Fibroblast of skin of abdomen (primary cell): ENCODE measurements at places on chromosomes 2 and 18.

GRCh38 chr2:217208867-217209266 is 349.0 kb upstream of the TNP1 start:
- DNase-seq: no peak

GRCh38 chr2:12697617-12698016 is 19.1 kb upstream of the TRIB2 start:
- DNase-seq: no peak

GRCh38 chr2:164655750-164656149 is 34.5 kb upstream of the GRB14 start:
- DNase-seq: no peak

DNA sequence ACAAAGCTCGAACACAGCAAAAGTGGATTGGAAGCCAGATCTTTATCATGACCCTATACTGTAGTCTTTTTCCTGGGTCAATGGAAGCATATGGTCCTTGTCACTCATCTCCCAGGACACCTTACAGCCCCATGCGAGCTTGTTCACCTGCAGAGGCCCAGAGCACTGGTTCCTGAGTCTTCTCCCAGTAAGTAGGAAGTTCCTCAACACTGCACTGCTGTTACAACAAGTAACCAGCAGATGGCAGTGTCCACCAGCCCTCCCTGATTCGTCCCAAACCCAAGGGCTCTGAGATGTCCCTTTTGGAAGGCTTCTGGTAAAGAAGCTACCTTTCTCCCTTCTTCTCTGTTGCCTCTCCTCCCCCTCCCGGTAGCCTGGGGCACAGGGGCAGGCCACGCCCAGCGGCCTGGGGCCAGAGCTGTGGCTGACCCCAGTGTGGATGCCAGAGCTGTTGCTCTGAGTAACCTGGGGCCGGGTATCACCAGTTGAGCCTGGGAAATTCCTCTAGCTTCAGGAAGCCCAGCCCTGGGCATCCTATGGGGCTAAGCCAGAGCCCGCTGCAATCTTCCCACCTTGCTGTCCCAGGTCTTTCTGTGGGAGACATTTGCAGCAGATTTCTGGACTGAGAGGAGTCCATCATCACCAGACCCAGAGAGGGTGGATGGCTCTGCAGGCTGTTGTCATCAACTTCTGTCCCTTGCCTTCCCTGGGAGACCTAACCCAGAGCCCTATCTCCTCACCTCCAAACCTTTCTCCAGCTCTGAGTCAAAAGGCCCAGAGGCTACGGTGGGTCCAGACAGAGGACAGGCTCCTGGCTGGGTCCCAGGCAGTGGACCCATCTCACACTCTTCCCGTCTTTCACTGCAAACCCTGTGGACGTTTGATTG is 5.3 kb upstream of the GDF7 start:
- peak; percentile 64 for DNase-seq

- no peak for DNase-seq
Measured at GRCh38 chr2:45330108-45330507, 281.0 kb downstream of the SRBD1 start.

- peak; percentile 13 for DNase-seq
Measured at GRCh38 chr2:60794271-60794863, 38.3 kb downstream of the PAPOLG start.

GRCh38 chr2:50143822-50144575 is 887.9 kb downstream of the NRXN1 start:
- peak; percentile 55 for DNase-seq

GRCh38 chr2:9639000-9639602 is 8.3 kb upstream of the YWHAQ start:
- no peak for DNase-seq

- no peak for DNase-seq
Measured at GRCh38 chr2:41510108-41510507, 537.7 kb upstream of the PKDCC start.

- DNase-seq: no peak
Measured at GRCh38 chr2:23661276-23662050, 265.5 kb downstream of the ATAD2B start.

DNA sequence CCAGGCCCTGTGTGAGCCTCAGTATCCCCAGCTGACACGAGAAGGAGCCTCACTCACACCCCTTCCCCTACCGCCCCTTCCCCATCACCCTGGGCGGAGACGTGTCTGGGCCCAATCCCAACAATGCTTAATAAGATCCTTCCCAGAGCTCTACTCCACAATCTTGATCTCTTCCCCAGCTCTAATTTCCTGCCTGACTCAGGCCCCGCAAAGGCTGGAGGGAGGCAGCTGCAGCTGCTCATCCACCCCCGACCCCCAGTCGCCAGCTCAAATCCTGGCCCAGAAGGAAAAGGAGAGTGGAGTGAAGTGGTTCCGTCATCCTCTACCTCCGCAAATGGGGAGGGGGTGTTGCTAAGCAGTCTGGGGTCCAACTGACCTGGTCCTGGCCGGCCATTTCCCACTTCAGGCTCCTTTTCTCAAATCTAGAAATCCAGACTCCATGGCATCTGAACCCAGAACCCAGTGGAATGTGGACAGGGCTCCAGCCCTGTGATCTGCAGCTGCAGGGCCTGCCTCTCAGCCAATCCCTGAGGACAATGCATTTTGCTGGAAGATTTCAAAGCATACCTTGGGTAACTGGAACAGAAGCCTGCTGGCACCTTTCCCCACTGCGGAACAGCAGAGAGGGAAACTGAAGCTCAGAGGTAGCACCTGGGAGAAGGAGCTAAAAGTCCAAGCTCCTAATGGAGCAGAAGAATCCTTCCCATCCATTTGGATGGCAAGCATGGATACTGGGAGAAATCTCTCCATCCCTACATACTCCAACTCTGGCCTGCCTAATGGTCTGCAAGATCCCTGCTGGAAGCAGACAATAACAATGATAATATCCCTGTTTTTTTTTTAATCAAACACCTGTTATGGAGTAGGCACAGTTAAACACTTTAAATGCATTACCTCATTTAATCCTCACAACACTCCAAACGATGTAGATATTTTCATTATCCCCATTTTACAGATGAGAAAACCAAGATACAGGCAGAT is 5.6 kb upstream of the TNS1 start:
- peak; percentile 58 for DNase-seq

GRCh38 chr2:236393581-236393980 is 129.4 kb upstream of the ASB18 start:
- DNase-seq: no peak

- no peak for DNase-seq
Measured at GRCh38 chr2:118119158-118119727, 31.0 kb downstream of the INSIG2 start.

GRCh38 chr2:179201869-179202268 is 62.8 kb downstream of the SESTD1 start:
- no peak for DNase-seq

- no peak for DNase-seq
Measured at GRCh38 chr18:9478545-9478944, 3.2 kb downstream of the RALBP1 start.

DNA sequence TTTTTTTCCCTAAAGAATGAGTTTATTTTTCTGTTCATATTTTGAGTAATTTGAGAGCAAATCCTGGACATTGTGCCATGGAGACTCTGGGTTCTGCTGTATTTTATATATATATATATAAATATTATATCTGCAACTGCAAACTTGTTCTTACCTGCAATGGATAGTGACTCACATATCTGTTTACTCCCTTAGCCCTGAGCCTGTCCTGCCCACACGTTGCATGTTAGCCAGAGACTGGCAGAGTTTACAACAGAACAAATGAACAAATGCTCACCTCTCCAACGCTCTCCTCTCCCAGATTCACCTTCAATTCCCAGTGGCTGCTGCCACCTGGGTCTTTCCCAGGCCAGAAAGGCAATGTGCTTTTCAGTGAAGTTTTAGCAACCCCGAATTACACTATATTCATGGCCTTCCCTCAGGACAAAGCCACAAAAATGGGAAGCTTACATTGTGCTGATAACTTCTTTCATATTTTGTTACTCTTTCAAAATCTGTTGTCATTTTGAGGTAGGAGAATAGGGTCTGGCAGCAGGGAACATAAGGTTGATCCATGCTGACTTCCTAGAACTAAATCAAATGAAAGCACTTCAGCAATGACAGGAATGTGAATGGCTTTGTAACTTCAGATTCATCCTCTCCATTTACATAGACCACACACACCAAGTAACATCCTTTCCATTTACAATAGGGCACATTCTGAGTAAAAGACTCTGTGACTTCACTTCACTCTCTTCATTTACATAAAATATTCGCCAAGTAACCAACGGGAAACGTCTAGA is 105.4 kb upstream of the FAM110C start:
- DNase-seq: no peak

GRCh38 chr2:44267796-44268648 is 7.3 kb upstream of the SLC3A1 start:
- peak; percentile 43 for DNase-seq

GRCh38 chr18:79542876-79543750 is 136.5 kb upstream of the CTDP1 start:
- DNase-seq: no peak

- peak; percentile 41 for DNase-seq
Measured at GRCh38 chr2:220855296-220855695, 716.8 kb downstream of the EPHA4 start.

DNA sequence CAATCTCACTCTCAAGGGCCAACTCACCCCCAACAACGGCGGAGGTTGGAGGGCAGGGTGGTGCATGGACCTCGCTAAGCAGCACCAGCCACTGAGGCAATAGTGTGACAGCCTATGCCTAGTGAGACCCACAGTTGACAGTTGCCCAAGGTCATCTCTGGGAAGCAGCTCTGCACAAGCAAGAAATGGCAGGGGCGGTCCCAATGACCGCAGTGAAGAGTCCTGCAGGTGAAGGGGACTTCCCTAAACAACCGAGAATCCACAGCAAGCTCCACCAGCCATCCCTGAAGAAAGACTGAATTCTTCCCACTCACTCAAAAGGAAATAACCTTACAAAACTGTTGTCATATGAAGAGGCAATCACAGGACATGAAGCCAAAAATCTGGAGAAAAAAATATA is 313.4 kb upstream of the ID2 start:
- no peak for DNase-seq

- DNase-seq: no peak
Measured at GRCh38 chr2:190589008-190589407, 54.5 kb upstream of the NEMP2 start.

DNA sequence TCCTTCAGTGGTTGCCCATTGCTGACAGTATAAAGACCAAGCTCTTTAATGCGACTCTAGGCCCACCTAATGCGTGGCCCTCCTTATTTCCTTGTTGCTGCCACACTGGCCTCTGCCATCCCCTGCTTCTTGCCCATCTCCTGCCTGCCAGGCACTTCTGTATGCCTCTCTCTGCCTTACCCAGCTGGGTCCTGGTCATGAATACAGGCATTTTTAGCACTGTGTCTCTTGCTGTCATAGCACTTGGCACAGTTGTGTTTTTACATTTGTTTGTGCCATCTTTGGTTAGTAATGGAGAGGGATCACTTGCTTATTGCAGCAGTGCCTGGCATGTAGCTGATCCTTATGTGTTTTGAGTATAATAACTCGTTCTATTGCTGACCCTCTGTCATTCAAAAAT is 38.7 kb downstream of the MAP4K4 start:
- no peak for DNase-seq

DNA sequence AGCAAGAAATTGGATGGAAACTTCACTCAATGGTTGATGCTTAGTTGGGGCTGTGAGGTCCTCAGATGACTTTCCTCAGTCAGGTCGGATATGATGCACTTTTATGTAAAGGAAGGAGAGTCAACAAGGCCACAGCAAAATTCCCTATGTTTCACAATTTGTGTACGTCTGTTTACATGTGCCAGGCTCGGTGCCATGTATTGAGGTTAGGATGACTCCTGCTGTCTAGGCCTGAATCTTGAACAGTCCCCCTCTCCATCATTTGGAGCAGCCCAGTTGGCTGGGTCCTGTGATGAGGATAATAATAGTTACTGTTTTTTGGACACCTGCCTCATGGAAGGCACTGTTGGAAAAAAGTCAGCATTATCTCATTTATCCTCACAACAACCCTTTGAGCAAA is 43.1 kb downstream of the VSNL1 start:
- DNase-seq: no peak

DNA sequence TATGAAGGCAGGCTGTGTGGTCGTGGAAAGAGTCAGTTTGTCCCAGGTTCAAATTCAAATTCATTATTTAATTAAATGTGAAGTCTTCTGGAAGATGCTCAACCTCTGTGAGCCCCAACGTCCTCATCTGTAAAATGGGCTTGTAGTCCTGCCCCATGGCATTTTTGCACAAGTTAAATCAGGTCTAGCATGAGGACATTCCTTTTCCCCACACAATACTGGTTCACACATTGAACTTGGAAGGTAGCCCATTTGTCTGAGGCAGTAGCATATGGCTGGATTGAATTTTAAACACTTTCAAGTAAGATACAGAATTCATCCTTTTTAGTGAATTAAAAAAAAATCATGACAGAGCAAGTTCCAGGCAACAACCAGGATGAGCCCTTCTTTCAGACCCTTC is 665.4 kb upstream of the HS6ST1 start:
- peak; percentile 4 for DNase-seq

DNA sequence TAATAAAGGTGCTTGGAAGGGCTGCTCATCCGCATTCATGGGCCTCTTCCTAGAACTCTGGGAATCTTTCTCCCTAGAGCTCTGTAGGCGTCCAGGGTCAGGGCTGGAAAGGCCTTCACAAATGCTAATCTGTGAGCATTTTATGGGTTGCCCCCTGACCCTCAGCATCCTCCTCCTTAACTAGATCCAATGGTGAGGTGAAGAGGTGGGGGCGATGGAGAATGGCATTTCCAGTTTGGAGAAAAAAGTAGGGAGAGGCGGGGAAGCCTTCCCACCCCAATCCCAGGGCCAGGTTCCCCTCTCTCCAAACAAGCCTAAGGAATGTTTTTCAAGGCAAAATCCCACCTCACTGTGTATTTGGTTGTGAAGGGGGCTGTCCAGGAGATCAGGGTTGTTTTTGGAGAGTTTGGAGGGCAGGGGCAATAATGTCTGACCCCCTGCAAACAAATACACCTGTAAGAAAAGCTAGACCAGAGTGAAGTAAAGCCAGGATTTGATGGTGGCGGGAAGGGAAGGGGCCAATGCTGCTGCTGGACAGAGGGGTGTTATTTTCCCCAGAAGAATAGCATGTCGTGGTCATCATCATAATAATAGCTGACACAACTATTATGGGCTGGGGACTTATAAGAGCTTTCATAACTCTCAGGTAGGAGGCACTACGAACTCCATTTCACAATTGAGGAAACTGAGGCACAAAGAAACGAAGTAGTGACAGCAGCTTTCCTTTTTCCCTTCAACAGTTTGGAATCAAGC is 1.4 kb upstream of the MYCN start:
- DNase-seq: no peak

DNA sequence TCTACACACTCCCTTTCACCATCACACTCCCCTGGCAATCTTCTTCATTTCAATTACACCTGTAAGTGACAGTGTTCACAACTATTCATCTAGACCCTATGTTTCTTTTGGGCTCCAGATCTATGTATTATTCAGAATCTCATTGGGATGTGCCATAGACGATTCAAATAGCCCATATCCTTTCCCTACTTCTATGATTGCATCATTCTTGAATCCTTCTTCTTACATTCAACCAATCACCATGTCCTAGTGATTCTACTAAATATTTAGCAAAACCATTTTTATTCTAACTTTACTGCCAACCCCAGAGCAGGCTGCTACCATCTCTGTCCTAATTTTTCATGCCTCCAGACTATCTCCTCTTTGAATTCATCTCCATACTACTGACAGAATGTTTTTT is 106.4 kb downstream of the TDRD15 start:
- DNase-seq: no peak

GRCh38 chr18:59691996-59692395 is 5.2 kb downstream of the CCBE1 start:
- peak; percentile 76 for DNase-seq

- peak; percentile 35 for DNase-seq
Measured at GRCh38 chr2:118119761-118120400, 31.6 kb downstream of the INSIG2 start.

- no peak for DNase-seq
Measured at GRCh38 chr2:182148344-182148743, 162.7 kb downstream of the PPP1R1C start.
